ENCODE measurements at places on chromosomes 1 and 21. TPM values are rescaled to one million over a fixed set of nuclear protein-coding genes. Genes with fewer than 3 reads are reported as not detected.

- DNase-seq: no peak
Measured at GRCh38 chr1:62377043-62377562, 57.9 kb upstream of the KANK4 start.

GRCh38 chr21:25139414-25139813 is 467.9 kb downstream of the MRPL39 start:
- DNase-seq: no peak

DNA sequence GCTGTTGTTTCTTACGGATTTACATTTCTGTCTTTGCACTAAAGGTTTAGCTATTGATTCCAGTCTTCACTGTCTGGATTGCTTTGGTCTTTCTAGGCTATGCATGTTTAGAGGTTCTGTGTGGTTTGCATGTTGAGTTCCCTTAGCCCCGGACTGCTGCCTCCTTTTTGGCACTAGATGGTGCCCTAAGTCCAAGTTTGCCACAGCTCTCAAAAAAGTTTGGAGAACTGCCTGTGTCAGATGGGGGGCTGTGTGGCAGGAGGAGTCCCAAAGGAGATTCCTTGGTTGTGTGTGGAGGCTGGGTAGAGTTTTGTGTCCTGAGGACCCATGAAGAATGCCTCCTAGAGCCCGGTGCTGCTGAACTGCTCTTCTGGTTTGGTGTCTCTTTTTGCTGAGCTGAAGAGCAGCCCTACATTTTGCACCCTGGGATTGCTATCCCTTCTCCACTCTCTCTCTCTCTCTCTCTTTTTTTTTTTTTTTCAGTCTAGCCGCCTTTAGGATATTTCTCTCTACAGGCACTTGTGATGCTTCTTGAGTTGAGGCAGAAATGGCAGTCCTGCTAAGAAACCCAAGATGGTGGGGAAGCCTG is 74.4 kb downstream of the PTGS2 start:
- no peak for DNase-seq

DNA sequence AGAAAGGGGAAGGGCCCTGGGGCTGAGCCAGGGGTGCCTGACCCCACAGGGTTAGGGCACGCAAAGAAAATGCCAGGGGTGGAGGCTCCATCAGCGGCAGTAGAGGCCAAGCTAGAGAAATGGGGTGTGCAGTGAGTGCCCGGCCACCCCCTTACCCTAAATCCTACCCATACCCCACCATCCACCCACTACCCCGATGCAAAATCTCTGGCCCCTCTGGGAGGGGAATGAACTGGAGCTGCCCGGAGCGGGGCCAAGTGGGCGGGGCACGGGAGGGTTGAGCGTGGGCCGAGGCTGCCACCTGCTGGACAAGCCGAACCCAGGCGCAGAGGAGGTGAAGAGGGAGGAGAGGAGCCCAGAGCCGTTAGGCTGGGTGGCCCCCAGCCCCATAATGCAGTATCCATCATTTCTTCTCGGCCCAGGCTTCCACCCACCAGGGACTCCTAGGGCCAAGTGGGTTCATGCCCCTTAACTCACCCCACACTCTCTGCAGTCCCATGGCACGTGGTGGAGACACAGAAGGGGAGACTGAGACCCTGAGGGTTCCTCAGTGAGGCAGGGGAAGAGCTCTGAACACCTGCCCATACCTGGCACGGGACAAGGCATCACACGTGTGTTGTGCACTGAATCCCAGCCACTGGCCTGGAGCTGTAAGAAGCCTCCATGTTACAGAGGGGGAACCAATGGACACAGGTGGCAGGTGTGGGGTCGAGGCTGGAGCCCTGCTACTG is 1.4 kb upstream of the C1QC start:
- peak; percentile 33 for DNase-seq

GRCh38 chr1:245762396-245762910 is 607.7 kb downstream of the KIF26B start:
- DNase-seq: no peak

DNA sequence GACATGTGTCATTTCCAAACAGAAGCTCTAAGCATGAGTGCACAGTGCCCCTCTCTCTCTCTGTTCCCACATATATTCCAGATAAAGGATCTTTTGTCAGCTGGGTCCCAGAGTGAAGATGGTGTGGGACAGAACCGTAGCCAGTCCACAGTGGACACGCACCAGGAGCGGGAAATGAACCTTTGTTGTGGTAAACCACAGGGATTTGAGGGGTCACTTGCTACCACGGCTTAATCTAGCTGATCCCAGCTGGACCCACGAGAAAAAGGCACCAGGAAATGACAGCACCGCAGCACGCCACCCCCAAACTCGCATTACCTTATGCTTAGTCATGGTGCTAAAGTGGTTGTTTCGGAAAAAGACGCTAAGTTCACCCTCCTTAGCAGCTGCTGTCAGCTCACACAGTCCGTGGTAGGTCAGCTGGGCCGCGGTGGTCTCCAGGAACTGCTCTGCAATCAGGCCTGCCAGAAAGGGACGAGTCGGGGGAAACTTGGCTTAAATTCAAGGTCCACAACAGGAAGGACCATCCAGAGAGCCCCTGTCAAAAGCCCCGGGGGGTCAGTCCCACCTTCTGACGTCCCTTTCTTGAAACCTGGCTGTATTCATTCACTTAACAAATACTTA is 7.5 kb downstream of the MINDY1 start:
- no peak for DNase-seq

- DNase-seq: no peak
Measured at GRCh38 chr1:227094249-227094966, 154.3 kb downstream of the COQ8A start.

DNA sequence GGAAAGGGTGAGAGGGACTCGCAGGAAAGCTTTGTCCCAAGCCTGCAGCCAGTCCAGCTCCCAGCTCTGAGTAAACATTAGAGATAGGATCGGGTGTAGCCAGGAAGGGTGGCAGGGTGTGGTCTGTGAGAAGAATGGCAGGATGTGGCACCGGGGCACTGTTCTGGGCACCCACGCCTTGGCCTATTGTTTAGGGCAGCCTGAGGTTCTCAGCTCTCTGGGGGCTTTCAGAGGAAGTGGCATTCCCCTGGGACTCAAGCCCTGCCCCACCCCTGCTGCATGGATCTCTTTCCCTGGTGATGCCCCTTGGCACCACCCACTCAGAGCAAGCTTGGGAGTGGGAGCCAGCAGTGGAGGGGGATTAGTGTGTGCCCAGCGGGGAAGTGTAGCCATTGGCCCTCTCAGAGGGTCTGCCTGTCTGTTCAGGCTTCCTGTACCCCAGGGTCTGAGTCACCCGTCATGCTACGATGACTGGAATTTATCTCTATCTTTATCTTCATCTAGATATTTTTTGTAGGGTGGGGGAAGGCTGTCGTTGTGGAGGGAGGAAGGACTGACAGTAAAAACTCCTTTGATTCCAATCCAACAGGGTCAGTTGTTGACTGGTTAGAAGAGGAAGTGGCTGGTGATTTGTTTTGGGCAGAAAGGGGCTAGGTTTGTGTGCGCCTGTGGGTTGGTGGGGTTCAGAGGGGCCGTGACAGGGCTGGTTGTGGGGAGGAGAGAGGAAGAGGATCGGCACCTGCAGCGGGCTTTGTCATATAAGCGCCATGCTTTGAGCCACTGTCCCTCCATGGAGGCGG is 31.6 kb downstream of the SOX13 start:
- DNase-seq: no peak

- no peak for DNase-seq
Measured at GRCh38 chr1:161200992-161201835, 953 bp upstream of the NDUFS2 start.

- DNase-seq: no peak
Measured at GRCh38 chr1:110610696-110611286, 4.6 kb upstream of the KCNA2 start.

- DNase-seq: no peak
Measured at GRCh38 chr1:227212164-227212563, 106.1 kb downstream of the CDC42BPA start.

- no peak for DNase-seq
Measured at GRCh38 chr1:32755810-32756159, 53.2 kb upstream of the SYNC start.

DNA sequence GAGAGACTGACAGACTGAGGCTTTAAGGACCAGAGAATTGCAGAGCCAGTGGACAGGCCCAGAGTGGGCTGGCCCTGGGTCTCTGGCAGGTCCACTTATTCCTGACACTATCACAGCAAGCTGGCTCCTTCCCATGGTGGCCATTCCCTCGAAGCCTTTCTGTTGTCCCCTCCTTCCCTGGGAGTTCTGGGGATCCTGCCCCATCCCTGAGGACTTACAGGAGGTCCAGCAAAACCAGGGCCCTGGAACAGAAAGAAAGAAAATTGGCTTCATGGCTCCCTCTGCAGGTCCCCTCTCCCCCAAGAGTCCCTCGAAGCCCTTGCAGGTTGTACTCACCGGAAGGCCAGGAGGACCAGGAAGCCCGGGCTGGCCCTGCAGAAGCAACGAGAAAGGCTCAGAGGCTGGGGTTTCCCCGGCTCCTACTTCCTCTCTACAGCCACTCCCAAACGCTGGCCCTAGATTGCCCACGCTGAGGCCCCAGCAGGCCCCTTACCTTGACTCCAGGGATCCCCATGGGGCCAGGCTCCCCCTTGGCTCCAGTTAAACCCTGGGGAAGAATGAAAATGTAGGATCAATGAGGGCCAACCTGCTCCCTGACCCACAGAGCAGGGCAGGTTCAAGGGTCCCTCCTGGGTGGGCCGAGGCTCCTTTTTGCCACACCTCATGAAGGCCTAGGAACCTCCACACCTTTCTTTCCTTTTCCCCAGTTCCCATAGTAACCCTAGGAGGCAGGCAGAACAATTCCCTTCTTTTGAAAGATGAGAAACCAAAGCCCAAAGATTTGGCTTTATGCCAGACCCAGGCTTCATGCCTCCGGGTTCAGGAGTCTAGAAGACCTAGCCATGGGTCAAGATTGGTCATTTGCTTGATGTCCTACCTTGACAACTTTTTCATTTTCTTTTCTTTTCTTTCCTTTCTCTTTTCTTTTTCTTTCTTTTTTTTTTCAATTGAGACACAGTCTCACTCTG is 4.6 kb downstream of the COL9A2 start:
- no peak for DNase-seq

GRCh38 chr1:5936621-5937372 is 55.4 kb downstream of the NPHP4 start:
- no peak for DNase-seq

DNA sequence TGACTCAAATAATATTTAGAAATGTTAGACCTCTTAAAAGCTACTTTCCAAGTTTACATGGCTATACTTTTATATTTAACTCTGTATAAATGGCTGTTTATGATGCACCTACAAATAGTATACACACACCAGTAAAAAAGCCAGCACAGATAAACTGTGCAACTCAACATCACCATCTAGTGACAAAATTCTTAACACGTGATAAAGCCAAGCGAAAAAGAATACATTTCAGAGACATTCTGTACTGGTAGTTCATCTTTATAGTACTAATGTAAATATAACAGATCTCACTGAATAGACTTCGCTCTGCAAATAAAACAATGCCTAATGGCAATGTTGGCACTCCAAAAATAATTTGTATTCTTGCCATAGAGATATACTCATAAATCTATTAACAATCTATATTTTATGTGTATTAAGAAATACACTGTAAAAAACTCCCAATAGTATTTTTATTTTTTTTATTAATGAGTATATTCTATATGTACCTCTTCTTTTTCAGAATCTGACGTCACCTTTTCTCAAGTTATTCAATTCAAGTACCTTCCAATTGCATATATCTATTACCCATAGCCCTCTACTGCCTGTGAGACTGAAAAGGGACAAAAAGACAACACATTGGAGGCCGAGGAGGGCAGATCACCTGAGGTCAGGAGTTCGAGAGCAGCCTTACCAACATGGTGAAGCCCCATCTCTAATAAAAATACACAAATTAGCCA is 100.2 kb downstream of the DPYD start:
- DNase-seq: peak; percentile 11

GRCh38 chr1:42891465-42892138 is 45.2 kb downstream of the ZNF691 start:
- DNase-seq: no peak

- DNase-seq: no peak
Measured at GRCh38 chr1:58585581-58586151, 8.6 kb upstream of the TACSTD2 start.

DNA sequence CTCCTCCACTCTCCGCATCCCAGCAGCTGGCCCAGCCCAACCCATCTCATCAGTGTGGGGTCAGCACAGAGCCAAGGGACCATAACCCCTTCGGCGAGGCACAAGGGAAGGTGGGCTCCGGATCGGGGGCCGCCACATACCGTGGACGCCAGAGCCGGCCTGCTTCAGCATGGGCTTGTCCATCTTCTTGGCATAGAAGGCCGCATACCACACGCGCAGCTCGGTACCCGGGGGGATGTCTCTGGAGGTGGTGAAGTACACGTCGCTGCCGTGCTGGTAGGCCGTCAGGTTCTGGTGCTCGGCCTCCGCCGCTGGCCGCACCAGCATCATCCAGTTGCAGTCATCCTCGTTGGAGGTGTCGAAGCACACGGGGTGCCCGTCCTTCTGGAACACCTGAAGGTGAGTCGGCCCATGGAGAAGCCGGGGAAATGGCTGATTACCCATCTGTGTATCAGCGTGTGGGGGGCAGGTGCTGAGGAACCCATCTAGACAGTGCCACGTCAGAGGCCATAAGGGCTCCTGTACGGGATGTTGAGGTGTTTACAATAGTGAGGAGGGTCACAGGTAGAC is 24.6 kb downstream of the PRDM15 start:
- no peak for DNase-seq

GRCh38 chr1:217522277-217522676 is 108.6 kb downstream of the GPATCH2 start:
- no peak for DNase-seq

GRCh38 chr1:205656236-205656635 is 24.1 kb downstream of the SLC45A3 start:
- no peak for DNase-seq

GRCh38 chr21:36478941-36479340 is 981 bp downstream of the CLDN14 start:
- no peak for DNase-seq

DNA sequence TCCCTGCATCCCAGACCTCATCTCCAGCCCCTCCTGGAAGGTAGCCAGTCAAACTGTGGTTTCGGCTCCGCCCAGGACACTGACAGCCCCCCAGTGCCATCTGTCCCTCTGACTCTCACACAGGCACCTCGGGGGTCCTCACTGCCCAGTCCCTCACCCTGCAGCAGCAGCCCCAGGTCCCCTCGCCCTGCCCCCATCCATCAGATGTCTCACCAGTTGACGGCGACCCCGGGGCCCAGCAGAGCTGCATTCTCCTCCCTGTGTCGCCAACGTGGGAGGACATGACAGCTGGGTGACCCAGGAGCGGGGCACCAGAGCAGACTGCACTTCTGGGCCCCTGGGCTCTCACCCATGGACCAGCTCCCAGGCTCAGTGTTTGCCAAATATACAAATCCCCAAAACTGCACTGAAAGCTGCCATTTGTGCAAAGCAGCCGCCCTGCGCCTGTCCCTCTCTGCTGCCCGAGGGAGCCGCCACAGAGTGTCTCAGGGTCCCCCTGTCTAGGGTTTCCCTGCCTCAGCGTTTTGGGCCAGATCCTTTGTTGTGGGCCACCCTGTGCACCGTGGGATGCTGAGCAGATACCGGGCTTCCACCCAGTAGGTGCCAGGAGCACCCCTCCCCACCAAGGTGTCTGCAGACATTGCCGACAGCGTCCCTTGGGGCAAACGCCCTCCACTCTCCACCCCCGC is 48.2 kb downstream of the PRDM15 start:
- DNase-seq: no peak

Gene LCE1E
- polyA plus RNA-seq: not detected

Gene ASH1L
- 37.7 TPM for polyA plus RNA-seq

Gene YTHDF2
- 101 TPM for polyA plus RNA-seq

Gene BCL2L15
- polyA plus RNA-seq: 0.56 TPM

Gene TRNAU1AP
- polyA plus RNA-seq: 22.8 TPM

Gene C4BPA
- polyA plus RNA-seq: 0.66 TPM

Gene PDZK1IP1
- polyA plus RNA-seq: 60.3 TPM

Gene KPRP
- not detected for polyA plus RNA-seq

Gene LMX1A
- not detected for polyA plus RNA-seq

Gene FAM78B
- polyA plus RNA-seq: 0.91 TPM

Gene ENO1
- polyA plus RNA-seq: 985 TPM

Gene GFI1
- polyA plus RNA-seq: 0.36 TPM

Data from right renal pelvis (tissue), 4 donors.